ENCODE measurements at places on chromosomes 11 and 22.

DNA sequence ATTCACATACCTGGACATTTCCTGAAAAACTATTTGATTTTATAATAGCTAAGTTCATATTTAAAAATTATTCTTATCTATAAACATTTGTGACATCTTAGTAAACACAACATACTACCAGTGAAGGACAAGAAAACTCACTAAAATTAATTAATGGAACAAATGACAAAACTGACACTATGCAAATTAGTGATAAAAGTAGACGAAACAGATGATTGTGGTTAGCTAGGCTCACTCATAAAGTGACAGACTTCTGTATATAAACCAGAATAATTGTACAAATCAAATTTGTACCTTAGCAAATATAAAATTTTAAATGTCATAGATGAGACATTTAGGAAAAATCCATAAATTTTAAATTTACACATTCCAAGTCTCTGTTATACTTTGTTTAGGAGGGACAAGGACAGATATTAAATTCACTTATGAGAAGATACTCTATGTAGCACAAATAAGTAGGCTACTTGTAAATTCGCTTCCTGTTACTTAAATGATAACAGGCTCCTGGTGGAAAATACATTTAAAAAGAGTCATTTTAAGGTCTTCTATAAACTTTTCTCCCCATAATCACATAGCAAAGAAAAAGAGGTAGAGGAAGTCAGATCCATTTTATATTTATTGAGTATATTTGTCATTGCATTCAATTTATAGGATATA, 81.2 kb downstream of the KIF18A start:
- DNase-seq: no peak

GRCh38 chr11:119843877-119844276, 114.9 kb upstream of the NECTIN1 start:
- no peak for DNase-seq

- no peak for DNase-seq
Measured at GRCh38 chr11:96333191-96333719, 9.7 kb downstream of the MAML2 start.

DNA sequence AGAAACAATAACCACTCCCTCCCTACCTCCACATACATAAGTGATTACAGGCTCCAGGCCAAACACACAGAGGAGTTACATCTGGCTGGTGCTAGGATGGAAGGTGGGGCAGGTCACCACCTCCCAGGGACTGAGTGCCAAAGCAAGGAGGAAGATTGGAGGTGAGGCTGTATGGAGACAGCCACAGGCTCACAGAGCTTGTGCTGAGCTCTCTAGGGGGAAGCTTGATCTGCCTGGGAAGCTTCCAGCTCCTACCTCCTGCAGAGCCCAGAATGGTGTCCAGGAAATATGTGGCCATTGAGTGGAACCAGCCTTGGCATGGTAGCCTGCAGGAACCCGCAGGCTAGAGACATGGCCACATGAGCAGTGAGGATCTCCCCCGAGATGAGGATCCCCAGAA, 3.6 kb upstream of the MED15 start:
- no peak for DNase-seq

DNA sequence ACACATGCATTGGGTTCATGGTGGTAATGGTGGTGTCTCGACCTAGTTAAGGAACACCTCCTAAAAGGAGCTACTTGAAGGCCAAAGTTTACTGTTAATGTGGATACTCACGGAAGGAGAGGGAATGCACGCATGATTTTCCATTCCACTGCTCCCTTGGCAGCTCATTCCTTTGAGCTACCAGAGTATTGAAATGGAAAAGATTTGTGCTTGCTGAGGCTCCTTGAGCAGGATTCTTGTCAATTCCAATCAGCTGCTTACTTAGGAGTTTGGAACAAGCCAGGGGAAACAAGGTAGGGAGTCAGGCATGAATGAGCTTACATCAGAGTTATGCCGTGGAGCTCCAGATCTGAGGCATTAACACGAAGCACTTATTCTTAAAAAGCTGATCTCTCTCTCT, 108.8 kb downstream of the GRIA4 start:
- no peak for DNase-seq

GRCh38 chr11:8080674-8081590, at the start of gene TUB:
TSS of gene TUB (plus strand) at chr11:8081211. CDS start at chr11:8081511, 300 bp downstream.
- DNase-seq: no peak

DNA sequence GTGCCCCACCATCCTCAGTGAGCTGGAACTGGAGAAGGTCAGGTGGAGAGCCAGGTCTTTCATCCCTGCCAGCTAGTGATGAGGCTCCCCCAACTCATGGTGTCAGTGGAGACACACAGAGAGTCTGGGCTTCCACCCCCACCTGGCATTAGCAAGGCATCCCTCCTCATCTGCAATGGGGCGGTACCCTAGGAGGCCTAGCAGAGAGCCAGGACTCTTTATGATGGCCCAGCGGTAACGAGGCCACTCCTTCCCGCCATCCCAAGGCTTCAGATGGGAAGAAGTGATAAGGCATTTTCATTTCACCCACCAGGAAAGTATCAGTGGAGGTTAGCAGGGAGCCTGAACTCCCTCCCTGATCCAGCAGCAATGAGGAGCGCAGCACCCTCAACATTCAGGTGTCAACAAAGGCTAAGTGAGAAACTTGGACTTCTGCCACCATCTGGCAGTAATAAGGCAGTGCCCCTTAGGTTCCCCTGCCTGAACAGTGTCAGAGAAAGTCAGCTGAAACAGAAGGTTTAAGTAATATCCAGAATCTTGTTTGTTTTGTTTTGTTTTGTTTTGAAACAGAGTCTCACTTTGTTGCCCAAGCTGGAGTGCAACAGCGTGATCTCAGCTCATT, 40.5 kb upstream of the FBLN1 start:
- no peak for DNase-seq

Data from stimulated activated CD8-positive, alpha-beta memory T cell treated with anti-CD3 and anti-CD28 coated beads, Interleukin-2, amount 100 ng/mL, for 1 hour (primary cell).